ENCODE measurements at places on chromosomes 7 and 10.

GRCh38 chr10:127854769-127855590 is 37.8 kb downstream of the CLRN3 start:
- DNase-seq: no peak

DNA sequence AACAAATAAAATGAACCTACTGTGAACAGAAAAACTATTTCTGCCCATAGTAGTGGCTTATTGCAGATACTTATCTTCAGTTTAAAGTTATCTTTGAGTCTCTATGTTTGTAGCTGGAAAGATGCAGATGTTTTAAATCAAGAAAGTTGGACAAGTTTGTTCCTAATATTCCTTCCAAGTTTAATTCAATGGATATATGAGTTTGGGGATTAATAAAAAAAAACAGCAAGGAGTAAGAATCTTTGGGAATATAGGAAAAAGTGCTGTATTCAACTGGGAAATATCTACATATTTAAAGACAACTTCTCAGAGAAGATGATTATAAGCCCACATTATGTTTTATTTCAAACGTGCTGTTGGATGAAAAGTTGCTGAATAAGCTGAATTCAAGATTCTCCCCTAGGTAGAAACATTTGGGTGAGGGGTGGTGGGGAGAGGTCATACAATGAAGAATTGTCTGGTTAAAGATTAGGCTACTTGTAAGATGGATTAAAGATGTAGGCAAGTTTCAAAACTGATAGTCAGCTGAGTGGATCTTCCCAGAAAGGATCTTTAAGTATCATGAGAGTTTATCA is 1135.2 kb downstream of the CNTNAP2 start:
- DNase-seq: no peak

DNA sequence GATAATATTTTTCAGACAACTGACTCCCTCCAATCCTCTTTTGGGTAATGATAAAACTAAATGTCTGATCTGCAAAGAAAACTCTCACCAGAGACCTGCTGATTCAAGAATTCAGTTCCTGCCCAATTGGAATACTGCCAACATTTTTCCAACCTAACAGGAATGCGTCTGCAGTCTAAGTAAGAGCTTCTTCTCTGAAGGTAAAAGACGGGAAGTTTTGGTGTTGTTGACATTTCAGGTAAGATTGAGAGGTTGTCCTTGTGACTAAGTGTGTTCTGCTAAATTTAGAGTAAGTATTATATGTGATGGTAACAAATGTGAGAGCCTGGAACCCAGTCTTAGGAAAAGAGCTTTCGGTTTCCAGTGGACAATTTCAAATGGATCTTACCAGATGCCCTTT is 17.6 kb downstream of the IFIT5 start:
- DNase-seq: no peak

DNA sequence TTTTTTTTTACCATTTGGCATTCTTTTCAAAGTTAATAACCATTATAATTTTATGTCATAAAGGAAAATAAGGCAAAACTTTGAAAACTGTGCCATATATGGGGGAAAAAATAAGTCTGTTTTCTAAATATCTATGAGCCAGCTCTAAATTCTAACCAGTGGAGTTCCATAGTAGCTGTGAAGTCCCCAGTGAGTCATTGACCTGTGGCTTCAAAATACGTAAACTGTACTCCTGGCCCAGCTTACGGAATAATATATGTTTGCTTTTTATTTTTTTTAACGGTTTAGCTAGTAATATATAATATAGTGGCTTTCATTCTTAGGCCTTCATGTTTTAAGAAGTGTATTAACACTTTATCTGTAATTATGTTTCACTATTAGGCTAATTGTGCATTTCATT is 20.5 kb downstream of the ZRANB1 start:
- DNase-seq: no peak

- no peak for DNase-seq
Measured at GRCh38 chr7:128831178-128831993, 1.2 kb downstream of the FLNC start.

DNA sequence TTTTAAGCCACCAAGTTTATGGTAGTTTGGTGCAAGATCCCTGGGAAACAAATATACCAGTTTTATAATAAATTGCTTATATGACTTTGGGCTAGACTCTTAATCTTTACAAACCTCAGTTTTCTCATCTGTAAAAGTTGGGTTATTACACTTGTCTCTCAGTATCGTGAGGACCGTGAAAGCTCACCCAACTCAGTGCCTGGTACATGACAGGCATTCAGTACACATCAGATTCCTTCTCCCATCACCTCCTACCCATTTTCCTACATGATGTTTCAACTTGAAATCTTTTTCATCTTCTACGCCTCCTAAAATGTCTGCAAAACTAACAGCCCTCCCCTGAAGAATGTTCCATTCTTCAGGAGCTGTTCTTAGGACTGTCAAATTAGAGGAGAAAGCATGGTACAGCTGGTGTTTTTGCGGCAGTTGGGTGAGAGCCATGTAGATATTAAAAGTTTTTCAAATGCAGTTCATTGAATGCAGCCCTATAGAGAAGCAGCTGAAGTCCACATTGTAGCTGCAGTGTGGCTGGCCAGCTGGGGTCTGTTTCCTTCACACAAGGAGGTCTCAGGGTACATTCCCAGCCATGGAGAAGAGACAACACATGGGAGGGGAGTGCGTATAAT is 812.8 kb downstream of the LRMDA start:
- DNase-seq: no peak

- DNase-seq: no peak
Measured at GRCh38 chr10:59709395-59710125, at the start of gene SLC16A9. TSS of gene SLC16A9 (minus strand) at chr10:59709850. CDS start at chr10:59684291, 25,559 bp downstream.

DNA sequence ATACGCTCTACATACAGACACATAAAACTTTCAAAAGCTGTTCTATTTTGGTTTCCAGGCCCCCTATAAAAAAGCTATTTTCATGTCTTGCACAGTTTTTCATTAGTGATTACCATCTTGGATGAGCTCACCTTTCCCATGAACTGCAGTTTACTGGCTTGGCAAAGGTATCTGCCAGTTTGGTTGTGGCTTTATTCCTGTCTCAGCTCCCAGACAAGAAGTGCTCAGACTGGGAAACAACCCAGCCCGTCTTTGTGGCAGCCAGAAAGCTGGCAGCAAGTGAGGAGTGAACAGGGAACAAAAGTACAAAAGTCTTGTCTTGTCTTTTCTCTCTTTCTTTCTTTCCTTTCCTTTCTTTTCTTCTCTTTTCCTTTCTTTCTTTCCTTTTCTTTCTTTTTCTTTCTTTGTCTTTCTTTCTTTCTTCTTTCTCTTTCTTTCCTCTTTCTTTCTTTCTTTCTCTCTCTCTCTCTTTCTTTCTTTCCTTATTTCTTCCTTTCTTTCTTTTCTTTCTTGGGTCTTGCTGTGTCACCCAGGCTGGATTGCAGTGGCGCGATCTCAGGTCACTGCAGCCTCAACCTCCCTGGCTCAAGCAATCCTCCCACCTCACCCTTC is 138.8 kb downstream of the CFAP58 start:
- no peak for DNase-seq

DNA sequence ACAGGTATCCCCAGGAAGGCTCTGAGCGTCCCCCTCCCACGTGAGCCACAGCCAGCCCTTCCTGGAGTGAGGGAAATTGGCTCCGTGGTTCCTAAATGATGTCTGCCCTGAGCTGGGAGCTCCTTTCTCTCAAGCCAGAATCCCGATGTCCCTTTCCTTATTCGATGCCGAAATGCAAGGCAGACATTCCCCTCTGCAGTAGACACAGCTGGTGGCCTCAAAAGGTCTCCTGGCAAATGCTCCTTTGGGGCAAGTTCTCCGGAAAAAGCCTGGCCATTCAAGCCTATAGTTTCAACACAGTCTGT is 98.9 kb downstream of the HIP1 start:
- no peak for DNase-seq

- DNase-seq: no peak
Measured at GRCh38 chr7:17412883-17413282, 114.4 kb downstream of the AHR start.

DNA sequence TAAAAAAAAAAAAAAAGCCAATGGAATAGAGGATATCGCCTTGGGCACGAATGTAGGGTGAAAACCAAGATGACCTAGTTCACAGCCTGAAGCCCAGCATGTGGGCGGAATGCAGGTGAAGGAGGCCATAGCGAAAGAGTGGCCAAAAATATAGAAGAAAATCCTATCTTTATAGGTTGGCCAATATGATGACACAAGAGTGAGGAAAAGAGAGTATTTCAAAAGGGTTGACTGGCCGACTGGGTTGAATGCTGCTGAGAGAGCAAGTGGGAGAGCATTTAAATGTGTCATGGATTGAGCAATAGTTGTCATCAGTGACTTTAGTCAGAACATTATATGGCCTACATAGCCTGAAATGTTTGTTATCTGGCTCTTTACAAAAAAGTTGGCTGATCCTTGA is 17.2 kb upstream of the GLI3 start:
- no peak for DNase-seq

- no peak for DNase-seq
Measured at GRCh38 chr7:610141-610530, 90.5 kb upstream of the PDGFA start.

Measured in NCI-H2081 treated with DMSO at 0.1 percent for 48 hours (cell line).